Left ventricle myocardium inferior (tissue), 1 donor: ENCODE measurements at places on chromosomes 16 and 17.

DNA sequence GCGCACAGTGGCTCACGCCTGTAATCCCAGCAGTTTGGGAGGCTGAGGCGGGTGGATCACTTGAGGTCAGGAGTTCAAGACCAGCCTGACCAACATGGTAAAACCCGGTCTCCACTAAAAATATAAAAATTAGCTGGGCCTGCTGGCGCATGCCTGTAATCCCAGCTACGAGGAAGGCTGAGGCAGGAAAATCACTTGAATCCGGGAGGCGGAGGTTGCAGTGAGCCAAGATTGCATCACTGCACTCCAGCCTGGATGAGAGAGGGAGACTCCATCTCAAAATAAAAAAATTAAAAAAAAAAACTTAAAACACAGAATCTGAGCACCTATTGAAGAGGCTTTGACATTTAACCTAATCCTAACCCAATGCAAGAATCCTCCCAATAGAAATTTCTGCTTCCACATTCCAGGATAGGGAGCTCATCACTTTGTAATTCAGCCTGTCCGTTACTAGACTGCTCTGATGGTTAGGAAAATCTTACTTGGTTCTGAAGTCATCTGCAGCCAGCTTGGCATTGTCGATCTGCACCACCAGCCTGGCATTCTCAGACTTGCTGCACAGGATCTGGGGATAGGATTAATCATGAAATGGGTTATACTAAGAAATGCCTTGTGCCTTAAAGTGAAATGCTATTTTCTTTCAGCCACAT lies 2.1 kb downstream of the KRT33B start:
- DNase-seq, result no peak

GRCh38 chr17:66996926-66997325 lies 32.4 kb downstream of the CACNG4 start:
- no peak for DNase-seq

DNA sequence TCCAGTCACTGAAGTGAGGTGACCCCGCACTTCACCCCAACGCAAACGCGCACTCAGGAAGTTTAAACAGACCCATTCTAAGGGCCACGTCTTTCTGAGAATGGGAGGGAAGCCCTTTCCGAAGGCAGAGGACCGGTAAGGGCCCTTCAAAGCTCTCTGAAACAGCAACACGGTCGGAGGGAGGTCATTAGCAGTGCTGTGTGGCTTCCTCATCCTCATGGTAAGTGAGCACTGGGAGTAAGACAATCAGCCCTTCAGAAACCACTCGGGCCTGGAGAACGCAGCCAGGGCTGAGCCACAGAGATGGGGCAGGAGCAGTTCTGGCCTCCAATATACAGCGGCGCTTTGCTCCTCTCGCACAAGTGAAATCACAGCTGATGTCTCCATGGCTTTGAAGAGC lies 23.7 kb downstream of the SRL start:
- DNase-seq, result no peak

DNA sequence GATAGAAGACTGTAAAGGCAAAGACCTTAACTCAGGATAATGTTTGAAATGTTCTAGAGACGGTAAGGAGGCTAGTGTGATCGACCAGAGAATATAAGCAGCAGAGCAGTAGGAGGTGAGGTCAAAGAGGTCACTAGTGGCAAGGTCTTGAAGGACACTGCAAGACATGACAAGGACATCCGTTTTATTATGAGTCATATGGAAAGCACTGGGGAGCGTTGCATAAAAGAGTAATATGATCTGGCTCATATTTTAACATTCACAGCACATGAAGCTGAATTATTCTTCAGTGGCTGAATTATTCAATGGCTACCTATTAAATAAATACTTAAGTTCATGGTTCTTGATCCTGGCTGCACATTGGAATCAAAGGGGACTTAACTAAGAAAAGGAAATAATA lies 123.7 kb downstream of the SOX9 start:
- DNase-seq, result no peak

DNA sequence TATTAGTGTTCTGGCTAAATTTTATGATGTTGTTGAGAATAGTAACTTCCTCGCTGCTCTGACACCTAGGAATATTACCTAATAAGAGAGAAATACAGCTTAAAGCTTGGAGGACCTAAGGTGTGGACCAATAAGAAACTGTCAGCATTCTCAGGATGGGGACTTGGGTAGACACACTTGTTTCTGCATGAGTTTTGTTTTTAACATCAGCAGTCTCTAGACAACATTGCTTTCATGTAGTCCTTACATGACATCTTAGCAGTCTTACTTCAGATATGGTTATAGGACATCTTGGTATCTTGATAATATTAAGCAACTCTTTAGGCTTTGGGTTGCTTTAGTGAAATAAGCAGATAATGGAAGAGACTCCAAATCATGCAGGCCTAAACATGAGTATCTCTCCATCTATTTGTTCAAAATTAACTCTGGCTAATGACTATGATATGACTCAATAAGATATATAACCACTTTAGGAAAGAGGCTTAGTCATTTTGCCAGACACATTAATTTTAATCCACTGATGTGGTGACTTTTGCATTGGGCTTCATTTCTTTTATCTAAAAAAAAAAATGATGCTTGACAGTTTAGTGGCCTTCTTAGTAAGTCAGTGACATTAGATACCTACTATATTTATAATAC lies 84.5 kb downstream of the WNT3 start:
- DNase-seq, result no peak

DNA sequence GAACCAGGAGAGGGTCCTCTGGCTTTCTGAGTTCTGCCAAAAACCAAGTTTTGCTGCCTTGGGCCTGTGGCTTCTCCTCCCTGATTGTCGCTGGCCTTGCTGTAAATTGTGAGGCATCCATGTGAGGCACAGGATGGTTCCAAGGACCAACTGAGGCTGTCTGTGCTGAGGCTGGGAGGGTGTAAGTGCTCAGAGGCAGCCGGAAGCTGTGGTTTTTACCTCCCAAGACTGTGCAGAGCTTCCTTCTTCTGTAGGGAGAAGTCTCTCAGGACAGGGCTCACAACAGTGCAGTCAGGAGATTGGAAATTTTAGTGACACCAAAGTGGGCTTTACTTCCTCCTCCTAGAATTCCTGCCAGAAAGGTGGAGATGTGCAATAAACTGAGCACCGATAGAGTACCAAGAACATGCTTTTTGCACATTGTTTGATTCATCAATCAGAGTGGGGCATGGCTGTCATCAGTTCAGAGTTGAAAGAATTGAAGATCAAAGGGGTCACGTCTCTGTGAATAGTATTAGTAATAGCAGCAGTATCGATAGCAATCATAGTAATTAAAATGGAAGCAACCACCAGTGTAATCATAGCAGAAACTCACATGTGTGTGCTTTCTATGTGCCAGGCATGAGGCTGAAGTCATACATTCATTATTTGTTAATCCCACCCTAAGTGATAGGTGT lies 467.1 kb downstream of the WWOX start:
- DNase-seq, result no peak

DNA sequence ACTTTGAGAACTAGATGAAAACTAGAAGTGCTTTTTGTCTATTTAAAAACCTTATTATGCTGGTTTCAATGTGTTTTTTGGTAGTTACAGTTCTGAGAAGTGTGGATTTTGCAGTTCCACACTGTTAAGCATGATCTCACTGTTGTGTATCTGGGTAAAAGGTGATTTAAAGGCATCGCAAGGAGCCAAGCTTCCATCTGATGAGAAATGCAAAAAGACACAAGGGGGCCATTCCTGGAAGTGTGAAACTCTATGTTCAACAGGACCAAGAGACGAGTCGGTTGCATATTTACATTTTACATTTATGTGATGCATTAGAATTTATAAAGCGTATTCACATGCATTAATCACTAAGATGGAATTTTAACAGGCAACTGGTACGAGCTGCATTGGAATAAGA lies 490.8 kb downstream of the NPIPA7 start:
- DNase-seq, result no peak

GRCh38 chr17:15210247-15210646 lies 54.9 kb downstream of the PMP22 start:
- no peak for DNase-seq

DNA sequence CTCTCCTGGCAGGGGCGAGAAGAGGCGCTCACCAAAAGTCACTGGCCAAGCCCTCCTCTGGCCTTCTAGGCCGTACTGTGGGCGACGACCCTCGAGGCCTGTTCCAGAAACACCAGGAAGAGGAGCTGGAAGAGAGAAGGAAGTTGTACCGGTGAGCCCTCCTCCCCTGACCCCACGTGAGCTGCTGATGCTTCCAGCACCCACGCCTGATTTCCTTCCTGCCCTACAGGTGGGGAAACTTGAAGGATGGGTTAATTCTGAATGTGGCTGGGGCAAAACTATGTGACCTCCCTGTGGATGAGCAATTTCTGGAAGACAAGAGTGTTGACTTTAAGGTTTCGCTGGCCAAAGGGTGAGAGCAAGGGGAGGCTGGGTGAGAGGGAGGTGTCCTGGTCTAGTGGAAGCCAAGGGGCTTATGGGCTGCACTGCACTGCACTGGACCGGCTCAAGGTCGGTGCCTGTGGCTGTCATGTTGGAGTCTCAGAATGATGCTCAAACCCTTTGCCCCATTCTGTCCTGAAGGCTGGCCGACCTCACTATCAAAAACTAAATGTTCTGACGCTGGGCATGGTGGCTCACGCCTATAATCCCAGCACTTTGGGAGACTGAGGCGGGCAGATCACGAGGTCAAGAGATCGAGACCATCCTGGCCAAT lies 6.2 kb downstream of the C17orf100 start:
- DNase-seq, result no peak

DNA sequence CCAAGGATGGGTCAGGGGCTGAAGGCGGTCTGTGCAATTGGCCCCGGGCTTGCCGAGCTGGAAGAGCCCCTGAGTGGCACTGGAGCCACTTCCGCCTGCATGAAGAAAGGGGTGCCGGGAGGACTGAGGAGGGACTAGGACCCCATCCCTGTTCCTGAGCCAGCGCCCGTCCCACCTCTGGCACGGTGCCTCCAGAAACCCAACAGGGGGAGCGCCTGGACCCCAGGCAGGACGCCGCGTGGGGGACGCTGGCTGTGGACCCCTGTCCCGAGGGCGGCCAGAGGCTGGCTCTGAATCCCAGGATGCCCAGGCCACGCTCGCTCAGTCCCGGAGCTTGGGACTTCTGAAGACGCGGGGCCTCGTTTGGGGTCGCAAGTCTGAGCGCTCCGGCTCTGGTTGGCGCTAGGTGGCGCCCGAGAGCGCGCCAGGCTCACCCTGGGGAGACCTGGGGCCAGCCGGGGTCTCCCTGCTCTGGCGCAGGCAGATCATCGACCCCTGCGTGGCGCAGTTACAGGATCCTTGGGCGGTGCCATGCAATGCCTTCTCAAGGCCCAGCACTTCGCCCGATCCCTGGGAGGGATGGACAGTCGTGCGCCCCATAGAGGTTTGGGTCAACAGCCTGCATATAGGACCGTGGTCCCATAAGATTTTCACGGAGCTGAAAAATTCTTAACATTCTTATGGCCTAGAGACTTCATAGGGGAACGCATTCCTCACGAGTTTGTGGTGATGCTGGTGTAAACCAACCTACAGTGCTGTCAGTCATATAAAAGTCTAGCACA lies 58.5 kb upstream of the CREBBP start:
- DNase-seq, result peak; percentile 43

- DNase-seq, result no peak
These were observed 162.7 kb downstream of the SPECC1 start for GRCh38 chr17:20171741-20172365.

GRCh38 chr16:8583199-8583598 lies 7.1 kb downstream of the TMEM114 start:
- DNase-seq, result no peak

GRCh38 chr16:80084614-80085013 lies 456.2 kb upstream of the DYNLRB2 start:
- peak; percentile 25 for DNase-seq

DNA sequence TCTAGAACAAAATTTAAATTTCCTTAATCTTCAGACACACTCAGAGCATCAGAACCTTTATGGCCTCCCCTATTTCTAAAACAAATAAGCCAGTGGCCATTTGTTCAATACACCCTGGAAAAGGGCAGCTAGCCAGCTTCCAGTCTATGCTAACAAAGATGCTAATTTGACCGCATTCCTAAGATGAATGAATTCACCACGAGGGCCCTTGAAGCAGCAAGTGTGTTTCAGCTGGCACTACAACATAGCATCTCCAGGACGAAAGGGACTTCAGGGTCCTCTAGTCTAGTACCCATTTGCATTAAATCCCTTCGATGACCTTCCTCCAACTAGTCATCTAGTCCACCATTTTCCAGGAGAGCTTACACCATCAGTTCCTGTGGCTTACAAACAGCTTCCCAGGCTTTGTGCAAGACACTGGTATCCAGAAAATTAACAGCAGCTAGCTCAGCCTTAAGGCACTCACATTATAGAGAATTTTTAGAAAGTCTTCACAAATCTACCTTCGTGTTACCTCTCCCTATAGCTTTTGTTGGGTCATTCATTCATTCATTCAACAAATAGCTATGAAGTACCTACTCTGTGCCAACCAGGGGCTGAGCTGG lies 10.9 kb downstream of the KRT37 start:
- DNase-seq, result no peak

DNA sequence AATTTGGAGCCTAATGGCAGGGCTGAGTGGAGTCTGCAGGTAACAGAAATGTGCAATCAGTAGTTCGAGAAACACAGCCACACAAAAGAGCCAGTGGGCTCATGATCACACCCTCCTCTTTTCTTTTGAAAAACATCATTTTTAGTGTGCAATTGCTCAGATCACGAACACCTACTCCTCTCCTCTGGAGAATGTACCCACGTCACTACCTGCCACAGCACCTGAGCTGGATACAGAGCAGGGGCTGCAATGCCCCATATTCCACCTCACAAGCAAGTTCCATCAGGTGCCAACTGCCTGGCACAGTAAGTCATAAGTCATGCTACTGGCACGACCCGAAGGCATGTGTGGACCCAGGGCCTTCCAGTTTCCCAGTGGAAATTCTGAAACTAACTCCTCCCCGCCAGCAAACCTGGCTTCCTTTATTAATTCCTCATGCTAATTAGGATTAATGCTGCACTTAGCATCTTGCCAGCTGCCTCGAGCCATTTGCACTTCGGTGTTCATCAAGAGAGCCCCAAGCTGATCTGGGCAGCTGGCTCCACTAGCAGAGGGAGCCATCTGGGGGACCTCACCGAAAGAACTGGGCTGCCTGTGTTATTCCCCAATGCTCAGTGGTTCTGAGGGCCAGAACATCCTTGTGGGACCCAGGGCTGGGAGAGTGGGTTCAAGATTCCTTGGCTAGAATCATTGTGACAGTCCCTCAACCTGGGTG lies 2.4 kb downstream of the CACNG4 start:
- DNase-seq, result no peak

DNA sequence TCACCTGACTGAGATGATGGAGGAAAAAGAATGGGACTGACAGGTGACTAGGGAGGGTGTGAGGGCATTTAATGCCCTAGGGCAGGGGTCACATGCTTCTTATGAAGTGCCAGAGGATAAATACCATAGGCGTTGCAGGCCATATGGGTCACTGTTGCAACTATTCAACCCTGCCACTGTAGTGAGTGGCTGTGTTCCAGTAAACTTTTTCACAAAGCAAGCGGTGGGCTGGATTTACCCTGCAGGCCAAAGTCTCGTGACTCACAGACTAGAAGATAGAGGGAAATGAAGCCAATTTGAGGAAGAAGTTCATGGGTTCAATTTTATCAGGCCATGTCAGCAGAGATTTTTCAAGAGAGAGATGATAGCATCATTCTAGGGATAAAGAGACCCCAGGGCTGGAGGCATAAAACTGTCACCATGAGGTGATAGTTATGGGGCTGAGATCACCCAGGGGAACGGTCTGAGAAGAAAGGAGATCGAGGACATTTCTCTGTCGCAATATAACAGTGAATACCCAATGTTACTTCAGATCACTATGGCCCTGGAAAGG lies 8.6 kb downstream of the ARHGAP17 start:
- no peak for DNase-seq

- DNase-seq, result no peak
These were observed 291.6 kb upstream of the TNRC6C start for GRCh38 chr17:77666881-77667395.

- DNase-seq, result no peak
These were observed 326.5 kb upstream of the TBX2 start for GRCh38 chr17:61073131-61073530.
